ENCODE measurements at places on chromosomes 1 and 21. TPM values are rescaled to one million over a fixed set of nuclear protein-coding genes. Genes with fewer than 3 reads are reported as not detected.

GPR161 gene
- total RNA-seq: 9.6 TPM

CA14 gene
- total RNA-seq: not detected

FMO2 gene
- not detected for total RNA-seq

FTCD gene
- not detected for total RNA-seq

EXTL1 gene
- total RNA-seq: 0.07 TPM

PRR9 gene
- total RNA-seq: not detected

CLCA1 gene
- not detected for total RNA-seq

RPE65 gene
- not detected for total RNA-seq

CD1B gene
- total RNA-seq: not detected

FCGR2B gene
- total RNA-seq: not detected

S100A5 gene
- 2.7 TPM for total RNA-seq

MRPL39 gene
- 62.8 TPM for total RNA-seq

MRPL9 gene
- 136 TPM for total RNA-seq

LAPTM5 gene
- total RNA-seq: 2.2 TPM

DNALI1 gene
- total RNA-seq: 3.5 TPM

DNA sequence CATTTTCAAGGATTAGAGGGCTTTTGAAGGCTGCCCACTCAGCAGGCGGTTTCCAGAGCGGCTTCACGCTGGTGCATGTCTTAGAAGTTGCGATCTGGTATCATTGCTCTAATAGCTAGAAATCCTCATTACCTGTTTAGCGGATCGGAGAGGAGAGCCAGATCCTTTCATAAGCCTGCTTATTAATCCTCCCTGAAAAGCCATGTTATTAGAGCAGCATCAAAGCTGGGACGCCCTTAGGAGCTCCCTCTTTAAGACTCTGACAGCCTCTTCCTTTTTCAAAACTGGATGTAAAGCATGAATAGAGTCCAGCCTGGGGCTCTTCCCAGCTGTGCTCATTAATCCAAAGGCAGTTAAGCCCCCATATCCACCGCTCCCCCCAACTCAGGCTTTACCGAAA is 13.9 kb upstream of the CTSE start:
- DNase-seq: no peak

DNA sequence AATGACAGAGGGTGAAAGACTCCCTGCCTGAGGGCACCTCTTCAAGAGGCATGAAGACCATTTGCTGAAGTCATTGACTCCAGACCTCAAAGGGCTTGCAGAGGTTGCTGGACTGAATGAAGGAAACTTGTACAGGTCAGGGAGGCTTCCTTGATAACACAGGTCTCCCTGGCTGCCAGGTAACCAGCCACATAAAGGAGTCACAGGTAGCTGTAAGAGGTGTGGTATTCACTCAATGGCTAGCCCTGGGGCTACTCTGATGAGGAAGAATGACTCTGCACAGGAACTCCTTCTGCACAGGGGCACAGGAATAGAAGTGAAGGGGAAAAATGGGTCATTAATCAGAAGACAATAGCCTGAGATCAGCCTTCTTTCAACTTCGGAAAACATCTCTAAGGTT is 187.5 kb downstream of the LMX1A start:
- DNase-seq: no peak

- no peak for DNase-seq
These were observed 55.3 kb upstream of the PUM1 start for GRCh38 chr1:31120783-31121180.

DNA sequence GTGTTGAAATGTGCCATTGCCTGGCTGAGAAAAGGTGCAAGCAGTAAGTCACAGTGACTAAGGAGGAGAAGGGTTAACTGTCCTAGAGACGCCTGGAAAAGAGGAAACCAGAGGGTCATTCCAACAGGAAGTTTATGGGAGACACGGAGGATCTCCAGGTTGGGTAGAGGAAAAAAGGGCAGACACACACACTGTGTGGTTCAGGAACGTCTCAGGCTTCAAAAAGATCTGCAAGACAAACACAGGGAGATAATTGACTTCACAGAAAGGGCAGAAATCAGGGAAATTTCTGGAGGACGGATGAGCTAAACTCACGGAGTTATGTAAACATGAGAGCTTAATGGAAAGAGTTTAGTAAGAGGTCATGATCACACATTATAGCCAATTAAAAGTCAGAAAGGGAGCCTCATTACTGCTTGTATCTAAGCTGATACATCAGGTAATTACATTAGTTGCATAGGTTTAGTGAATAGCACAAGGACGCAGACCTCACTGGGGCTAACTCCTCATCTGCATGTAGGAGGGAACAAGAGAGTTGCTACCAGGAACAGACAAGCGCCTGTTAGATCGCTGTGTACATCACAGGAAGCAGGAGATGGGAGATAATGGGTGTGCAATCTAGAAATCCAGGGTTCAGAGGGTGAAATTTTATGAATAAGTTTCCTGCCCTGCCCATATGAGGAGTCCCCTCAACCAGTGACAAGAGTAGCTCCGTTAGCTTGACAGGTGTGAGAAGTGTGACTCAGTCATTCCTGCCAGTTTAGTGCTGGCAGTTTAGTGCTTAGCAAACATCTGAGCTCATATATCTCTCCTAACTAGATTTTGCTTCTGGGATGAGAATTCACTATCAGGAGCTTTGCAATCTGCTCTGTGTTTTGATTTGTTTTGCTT is 96.6 kb upstream of the TNR start:
- no peak for DNase-seq

GRCh38 chr1:47189844-47190508 is at the start of gene PDZK1IP1:
Gene PDZK1IP1 (minus strand): TSS chr1:47190036. CDS start chr1:47189932, 104 bp downstream.
- DNase-seq: peak; percentile 97

DNA sequence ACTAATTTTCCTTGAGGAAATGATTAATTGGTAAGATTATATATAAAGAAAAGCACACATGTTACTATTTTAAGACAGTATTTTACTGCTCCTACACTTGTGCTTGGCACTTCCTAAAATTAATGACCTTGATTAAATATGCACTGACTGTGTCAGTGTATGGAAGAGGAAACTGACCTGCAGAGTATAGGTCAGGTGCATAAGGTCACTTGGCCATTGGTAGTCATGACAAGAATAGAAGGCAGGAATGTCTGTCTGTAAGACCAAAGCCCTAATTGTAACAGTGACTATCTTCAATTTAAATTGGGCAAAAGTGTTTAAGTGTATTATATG is 128.0 kb upstream of the KCNK2 start:
- DNase-seq: no peak

DNA sequence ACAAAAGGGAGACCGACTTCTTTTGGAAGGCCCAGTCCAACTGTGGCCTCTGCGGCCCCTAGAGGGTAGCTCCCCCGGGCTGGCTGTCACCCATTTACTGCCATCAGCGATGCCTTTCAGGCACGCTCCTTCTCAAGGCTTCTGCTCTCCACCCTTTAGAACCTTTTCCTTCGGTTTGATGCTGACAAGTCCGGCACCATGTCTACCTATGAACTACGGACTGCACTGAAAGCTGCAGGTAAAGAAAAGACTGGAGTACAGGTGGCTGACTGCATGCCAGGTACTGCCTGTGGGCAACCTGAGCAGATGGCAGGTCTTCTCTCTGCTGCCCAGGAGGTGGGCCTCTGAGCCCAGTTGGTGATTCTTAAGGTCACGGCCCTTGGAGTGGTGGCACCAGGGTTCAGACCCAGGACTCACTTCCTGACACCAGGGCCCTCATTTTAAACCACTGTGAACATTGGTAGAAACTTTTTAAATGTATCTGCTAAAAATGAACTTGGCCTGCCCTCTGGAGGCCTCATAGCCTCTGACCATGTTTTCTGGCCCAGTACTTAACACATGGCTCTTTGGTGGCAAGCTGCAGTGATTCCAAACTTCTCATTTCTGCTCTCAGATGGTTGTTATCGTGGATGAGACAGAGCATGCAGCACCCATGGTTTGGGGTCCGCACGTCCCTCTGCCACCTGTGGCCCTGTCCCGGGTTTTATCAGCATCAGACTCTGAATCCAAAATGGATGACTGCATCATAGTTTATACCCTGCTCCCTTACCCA is 45.7 kb downstream of the CAPN9 start:
- no peak for DNase-seq

GRCh38 chr1:46247436-46248121 is at the start of gene RAD54L:
Gene RAD54L (plus strand): TSS chr1:46247763. CDS start chr1:46248406, 643 bp downstream.
- peak; percentile 81 for DNase-seq

GRCh38 chr1:158020886-158021620 is 27.6 kb downstream of the KIRREL1 start:
- DNase-seq: no peak

DNA sequence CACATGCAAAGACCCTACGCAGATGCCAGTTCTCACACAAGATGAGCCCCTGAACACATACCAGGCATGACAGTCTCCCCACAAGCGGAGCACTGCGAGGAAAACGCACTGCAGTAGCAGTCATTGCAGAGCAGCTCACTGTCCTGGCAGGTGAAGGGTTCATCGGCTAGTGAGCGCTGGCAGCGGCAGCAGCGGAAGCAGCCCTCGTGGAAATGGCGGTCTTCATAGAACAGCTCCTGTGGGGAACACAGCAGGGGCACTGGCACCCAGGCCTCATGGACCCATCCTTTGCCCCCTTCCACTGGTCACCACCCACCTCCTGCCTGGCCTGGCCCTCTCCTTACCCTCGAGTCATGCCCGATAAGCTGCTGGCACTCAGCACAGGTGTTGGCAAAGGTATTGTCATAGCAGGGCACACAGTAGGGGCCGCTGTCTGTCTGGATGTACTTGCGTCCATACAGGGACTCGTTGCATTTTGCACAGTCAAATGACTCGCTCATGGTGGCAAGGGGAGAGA is 6.3 kb downstream of the FHL3 start:
- no peak for DNase-seq

DNA sequence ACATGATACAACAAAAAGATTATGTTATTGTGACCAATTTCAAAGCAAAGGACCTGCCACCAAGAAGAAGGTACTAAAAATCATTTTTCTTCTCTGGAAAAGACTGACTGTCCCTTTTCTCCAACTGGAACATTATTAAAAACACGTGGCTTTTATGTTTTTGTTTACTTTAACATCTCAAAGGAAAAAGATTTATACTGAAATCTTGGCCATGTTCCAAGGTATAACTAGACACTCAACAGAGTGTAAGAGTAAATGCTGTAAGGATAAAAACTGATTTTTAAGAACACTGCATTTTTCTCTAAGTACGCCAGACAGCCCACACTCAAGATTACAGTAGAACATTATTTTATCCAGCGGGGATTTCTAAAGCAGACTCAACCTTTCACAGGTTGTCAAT is 62.1 kb downstream of the BRWD1 start:
- DNase-seq: no peak

- no peak for DNase-seq
These were observed 95.3 kb downstream of the COP1 start for GRCh38 chr1:176111835-176112234.

DNA sequence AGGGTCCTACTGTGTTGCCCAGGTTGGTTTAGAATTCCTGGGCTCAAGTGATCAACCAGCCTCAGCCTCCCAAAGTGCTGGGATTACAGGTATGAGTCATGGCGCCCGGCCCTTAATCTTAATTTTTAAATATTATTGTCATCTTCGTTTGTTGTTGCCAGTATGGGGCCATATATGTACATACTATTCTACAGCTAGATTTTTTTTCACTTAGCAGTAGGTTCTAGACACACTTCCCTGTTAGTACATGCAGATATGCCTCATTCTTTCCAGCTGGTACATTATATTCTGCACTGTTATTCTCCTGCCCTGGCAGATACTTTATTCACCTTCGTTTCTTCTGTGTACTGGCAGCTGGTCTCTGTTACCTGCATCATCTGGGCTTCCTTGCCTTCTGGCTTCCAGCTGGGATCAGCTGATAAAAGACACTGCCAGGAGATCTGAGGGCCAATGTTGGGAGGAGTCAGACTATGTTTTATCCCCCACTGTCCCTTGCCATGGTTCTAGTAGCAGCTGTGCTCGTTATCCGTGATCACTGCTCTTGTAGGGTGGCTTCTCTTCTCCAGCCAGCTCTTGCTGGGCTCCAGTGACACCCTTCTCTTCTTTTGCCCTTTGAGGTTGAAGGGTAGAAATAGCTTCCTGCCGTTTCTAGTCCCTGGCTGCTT is 24.7 kb downstream of the ST3GAL3 start:
- DNase-seq: no peak

GRCh38 chr1:223180731-223181321 is 37.8 kb upstream of the TLR5 start:
- peak; percentile 56 for DNase-seq

- DNase-seq: no peak
These were observed 1.7 kb upstream of the RSPO1 start for GRCh38 chr1:37636435-37636834.

DNA sequence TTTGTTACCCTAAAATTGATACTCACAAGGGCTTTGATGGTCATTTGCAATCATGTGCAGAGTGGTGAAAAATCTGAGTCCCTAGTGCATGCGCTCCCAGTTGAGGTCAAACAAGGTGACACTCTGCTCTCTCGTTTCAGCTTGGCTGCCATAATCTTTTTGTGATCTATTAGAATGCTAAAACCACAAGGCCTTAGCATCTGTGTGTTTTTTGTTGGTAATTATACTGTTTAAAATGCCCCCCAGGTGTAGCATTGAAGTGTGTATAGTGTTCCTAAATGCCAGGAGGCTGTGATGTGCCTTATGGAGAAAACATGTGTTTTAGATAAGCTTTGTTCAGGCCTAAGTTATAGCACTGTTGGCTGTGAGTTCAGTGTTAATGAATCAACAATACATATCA is 89.3 kb downstream of the PLD5 start:
- DNase-seq: no peak

- no peak for DNase-seq
These were observed 20.8 kb downstream of the CC2D1B start for GRCh38 chr1:52345252-52345651.

GRCh38 chr1:8987881-8988617 is 38.2 kb downstream of the SLC2A7 start:
- DNase-seq: no peak

DNA sequence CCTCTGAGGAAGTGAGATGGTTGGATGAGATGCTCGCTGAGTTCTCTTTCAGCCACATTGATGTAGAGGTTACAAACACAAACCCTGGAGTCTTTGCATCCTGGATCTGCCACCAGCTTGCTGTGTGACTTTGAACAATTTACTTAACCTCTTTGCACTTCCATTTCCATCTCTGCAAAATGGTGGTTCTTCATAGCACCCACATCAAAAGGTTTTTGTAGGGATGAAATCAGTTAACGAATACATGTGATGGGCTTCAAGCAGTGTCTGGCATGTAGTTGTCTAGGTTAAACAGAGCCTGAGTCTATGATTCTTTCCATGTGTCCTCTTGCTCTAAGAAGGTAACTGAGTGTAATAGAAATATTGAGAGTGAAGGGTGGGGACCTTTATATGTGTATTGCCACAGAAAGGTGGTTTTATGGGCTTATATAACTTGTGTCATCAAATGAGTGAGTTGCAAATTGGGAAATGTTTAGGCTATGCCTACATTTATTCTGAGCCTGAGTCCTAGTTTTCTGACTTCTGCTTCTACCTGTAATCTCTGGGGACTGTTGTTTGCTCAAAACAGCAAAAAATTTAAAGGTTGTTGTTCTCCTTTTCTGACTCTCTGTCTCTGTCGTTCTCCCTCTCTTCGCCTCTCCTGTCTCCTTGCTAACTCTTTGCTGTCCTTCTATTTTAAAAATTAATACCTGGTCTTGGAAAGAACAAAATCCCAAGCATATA is 27.3 kb upstream of the LRRN2 start:
- DNase-seq: no peak

DNA sequence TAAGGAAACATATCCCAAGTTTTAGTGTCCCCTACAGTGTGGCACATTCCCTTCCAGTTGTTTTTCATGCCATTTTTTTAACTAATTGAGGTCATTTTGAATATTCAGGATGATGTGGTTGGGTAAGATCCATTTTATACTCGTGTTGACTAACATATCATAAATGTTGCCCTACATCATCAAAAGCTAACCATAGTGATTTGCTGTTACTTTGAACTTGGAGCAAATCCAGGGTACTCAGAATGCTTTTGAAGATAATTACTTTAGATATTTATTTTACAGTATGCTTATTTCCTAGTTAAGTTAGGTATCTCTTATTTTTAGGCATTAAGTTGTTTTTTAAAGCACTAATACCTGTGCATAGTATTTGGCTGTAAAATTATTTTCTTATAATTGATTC is 57.8 kb downstream of the DYRK1A start:
- no peak for DNase-seq

All from epithelial cell of proximal tubule (primary cell).